Non-pigmented ciliary epithelial cell (primary cell): ENCODE measurements at places on chromosomes 11 and 22.

DNA sequence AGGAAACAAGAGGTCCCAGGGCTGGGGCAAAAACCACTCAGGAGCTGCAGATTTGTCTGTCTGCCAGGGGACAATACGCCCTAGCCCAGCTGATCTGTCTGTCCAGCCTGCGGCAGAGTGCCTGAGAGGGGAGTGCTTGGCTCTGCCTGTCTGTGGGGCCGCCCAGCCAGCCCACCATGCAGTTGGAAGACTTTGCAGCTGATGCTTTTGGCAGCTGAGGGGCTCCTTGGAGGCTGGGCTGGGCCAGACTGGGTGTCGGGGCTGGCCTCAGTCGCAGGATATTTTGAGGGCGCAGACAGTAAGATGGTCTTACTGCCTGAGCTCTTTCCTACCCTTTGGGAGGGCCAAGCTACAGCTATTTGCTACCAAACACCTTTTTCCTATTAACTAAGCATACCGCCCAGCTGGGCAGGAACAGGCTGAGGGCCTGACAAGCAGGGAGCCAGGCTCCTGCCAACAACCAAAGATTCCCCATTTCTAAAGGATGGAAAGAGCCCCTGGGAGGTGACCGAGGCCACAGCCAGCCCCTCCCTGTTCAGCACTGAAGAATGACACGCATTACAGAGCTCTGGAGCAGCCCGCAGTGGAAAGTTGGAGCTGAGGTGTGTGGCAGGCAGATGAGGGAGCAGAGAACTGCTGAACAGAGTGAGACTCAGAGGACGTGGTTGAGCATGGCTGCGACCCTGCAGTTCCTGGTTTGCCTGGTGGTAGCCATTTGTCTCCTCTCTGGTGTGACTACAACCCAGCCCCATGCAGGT, at the start of gene FAM180B:
FAM180B (plus strand) TSS at position 581 of the 758 bp plus-strand sequence; CDS start at position 672, 91 bp downstream.
- DNase-seq, result no peak

DNA sequence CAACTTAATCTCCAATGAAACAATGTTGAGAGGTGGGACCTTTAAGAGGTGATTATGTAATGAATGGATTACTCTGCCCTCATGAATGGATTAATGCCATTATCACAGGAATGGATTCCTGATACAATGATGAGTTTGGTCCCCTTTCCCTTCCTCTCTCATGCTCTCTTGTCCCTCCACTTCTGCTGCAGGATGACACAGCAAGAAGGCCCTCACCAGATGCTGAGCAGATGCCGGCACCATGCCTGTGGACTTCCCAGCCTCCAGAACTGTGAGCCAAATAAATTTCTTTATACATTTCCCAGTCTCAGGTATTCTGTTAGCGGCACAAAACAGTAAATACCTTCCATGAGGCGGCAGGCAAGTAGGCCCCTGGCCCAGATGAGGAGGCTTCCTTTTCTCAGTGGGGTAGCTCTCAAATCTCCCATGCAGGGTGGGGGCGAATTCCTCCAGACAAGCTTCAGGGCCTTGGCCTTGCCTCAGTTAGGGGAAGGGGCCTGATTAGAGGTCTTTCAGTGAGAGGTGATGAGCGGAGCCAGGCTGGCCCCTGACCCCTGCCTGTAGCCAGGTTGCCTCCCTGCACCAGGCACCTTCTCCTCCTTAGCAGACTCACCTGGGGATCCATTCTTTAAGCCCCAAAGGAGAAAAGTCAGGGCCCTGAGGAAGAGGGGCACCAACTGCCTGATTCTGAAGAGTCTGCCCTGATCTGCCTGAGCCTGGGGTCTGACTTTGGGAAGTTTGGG, 86.0 kb downstream of the RRM1 start:
- DNase-seq, result no peak

DNA sequence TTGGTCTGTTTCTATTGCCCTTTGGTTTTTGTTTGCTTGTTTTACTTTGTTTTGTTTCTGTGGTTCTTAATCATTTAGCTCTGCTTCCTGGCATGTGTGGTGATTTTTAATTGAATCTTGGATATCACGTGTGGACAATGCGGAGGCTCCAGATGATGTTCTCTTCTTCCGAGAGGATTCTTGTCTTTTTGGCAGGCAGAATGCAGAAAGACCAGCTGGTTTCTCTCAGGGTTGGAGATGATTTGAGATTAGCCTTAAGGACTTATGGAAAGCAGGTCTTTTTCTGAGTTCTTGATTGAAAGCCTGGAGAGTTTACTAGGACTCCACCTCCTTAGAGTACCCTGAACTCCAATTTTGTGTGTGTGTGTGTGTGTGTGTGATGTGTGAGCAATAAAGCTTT, 21.0 kb upstream of the ANO1 start:
- no peak for DNase-seq

DNA sequence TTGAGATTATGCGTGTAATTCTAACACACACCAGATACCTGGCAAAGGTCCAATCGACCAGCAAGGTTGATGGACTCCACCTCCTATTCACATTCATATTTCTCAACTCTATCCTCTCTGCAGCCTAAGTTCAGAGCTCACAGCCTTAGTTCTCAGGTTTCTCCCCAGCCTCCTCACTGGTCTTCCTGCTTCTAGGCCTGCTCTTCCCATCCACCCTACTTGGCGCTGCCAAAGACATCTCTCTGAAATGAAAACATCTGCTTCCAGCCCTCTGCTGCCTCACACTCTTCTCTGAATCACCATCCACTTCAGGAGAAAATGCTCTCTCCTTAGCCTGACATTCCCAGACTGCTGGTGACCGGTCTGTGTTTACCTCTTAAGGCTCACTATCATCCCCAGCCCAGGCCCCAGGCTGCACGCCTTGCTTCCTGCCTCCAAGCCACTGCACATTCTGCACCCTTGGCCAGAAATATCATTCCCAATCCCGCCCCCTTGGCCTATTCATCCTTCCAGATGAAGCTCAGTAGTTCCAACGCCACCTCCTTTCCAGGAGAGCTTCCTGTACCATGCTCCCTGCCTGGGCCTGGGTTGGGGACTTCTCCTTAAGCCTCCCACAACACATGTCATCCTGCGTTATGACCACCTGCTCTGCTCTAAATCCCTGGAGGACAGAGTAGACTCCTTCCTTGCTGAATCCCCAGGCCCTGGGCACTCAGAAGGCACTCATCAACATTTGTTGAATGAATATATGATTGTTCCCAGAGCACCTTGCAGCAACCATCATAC, 3.5 kb downstream of the ARRB1 start:
- no peak for DNase-seq

GRCh38 chr22:38336699-38337098, 19.5 kb upstream of the CSNK1E start:
- DNase-seq, result no peak

DNA sequence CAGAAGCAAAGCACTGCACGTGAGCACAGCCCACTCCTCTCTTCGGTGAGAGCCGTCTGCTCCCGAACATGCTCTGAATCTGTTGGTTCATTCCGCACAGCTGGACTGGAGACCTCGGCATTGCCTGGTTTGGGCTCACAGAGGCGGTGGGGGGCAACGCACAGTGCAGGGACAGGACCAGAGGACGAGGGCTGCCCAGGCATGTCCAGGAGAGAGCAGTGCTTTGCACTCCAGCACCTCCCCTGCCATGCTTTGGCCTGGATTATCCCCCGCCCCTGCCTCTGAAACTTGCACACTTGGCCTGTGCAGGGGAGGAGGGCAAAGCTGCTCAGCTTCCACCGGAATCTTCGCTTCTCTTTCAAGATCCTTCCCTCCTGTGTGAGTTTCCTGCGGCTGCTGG, 536.5 kb downstream of the BRD1 start:
- no peak for DNase-seq

DNA sequence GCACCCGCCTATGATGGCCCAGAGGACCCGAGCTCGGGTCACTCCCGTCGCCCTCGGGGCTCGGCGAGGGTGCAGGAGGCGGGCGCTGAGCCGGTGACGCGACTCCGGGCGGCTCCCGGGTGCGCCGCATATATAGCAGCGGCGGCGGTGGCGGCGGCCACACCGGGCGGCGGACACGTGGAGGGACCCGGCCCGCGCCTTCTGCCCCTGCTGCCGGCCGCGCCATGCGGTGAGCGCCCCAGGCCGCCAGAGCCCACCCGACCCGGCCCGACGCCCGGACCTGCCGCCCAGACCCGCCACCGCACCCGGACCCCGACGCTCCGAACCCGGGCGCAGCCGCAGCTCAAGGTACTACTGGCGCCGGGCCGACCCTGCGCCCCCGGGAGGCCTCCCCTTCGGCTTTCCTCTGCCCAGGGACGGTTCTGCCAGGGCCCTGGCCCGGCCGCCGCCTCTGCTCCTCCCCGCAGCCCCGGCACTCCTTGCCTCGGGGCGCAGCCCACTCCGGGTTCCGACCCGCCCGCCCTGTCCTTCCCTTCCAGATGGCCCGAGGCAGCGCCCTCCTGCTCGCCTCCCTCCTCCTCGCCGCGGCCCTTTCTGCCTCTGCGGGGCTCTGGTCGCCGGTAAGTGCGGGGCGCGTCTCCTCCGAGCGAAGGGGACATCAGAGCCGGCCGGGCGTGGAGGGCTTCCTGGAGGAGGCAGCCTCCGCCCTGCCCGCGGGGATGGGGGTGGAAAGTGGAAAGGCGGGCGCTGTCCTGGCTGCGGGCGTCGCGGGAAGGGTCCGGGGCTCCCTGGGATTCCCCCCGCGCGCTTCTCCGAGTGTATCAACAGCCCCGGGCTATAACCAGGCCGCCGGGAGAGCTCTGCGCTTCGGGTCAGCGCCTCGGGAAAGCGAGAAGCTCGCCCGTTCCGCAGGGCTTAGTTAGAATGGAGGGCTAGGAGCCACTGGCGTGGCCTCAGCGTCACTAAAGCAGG, at the start of gene GAL:
GAL (plus strand) TSS at position 160 of the 972 bp plus-strand sequence; CDS start at position 540, 380 bp downstream.
- DNase-seq, result no peak

- no peak for DNase-seq
Observed at GRCh38 chr22:45284705-45285262, at the start of gene UPK3A. Gene UPK3A (plus strand): TSS chr22:45284949. CDS start chr22:45285014, 65 bp downstream.

DNA sequence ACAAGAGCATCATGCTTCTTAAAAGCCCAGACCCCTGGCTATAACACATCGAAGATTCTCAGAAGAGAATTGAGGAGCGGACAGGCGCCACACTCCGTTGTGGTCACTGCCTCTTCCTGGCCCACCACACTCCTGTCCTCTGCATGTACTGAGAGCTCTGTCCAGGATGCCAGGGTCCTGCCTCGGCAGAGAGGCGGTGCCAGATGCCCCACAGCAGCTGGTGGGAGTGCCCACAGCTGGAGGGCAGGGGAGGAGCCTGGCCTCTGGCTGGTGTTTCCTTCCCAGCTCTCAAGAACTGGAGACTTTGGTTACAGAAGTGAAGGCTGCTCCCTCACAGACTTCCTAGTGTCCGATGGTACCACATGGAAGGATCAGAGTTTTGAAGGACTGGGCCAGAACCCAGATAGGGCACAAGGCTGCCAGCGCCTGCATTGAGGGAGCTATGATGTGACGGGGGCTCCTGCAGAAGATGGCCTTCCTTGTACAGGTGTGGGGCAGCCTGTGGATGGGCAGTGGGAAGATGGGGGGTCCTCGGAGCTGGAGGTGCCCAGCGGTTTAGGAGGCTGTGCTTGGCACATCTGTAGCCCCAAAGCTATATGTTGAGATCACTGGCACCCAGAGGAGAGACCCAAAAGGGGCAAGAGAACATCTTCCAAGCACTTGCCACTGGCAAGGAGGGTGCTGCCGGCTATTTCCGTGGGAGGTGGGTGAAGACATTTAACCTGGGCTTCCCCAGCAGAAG, 19.4 kb downstream of the RSPH14 start:
- DNase-seq, result no peak

GRCh38 chr11:83056204-83056603, 15.5 kb downstream of the RAB30 start:
- no peak for DNase-seq

DNA sequence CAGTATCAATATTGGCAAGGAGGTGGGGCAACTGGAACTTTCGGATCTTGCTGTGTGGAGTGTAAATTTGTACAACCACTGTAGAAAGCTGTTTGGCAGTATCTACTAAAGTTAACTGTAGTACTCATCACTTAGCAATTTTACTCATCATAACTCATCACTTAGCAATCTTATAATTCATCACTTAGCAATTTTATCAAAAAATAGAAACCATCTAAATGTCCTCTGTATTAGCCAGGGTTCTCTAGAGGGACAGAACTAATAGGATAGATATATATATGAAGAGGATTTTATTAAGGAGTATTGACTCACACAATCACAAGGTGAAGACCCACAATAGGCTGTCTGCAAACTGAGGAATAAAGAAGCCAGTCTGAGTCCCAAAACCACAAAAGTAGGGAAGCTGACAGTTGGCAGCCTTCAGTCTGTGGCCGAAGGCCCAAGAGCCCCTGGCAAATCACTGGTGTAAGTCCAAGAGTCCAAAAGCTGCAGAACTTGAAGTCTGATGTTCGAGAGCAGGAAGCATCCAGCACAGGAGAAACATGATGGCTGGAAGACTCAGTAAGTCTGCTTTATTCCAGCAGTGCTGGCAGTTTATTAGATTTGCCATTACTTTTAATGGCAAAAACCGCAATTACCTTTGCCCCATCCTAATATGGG, 92.9 kb upstream of the USP47 start:
- peak; percentile 8 for DNase-seq
